Panc1 (cell line): ENCODE measurements at places on chromosomes 3 and 15. TPM values are rescaled to one million over a fixed set of nuclear protein-coding genes. Genes with fewer than 3 reads are reported as not detected.

DNA sequence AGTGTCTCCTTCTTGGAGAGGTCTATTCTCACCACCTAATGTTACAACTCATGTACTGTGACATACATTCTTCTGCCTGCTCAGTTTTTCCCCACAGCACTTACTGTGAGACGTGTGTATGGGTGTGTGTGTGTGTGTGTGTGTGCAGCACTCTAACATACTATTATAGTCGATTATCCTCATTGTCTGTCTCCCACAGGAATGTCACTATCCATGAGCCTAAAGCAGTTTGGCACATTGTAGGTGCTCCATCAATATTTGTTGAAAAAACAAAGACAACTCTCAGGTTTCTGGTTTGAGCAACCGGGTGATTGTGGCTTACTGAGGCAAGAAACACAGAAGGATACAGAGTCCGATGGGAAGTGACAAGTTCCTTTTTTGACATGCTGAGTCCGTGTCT lies 8.6 kb upstream of the ZNF148 start:
- no peaks in the 10 kb centered on the region for H3K4me1 ChIP-seq
- no peak overlapping the region for H3K4me3 ChIP-seq
- H3K27me3 ChIP-seq, result no peaks in the 10 kb centered on the region

DNA sequence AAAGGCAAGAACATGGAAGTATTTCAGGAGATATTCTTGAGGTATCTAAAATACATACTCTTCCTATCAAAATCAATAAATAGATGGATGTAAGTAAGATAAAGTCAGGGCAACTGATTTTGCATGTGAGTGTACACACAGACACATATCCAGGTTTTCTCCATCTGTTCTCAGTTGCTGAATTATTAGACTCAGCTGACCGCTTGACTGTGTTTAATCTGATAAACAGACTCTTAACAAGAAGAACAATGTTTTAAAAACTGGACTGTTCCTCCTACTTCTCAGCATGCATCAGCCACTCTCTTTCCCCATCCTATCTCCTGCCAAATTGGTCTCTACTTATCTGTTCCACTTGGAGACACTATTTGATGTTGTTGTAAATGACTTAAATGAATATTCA lies 73.5 kb downstream of the GOLGA8G start:
- H3K27me3 ChIP-seq, result no peaks in the 10 kb centered on the region
- H3K4me1 ChIP-seq, result no peaks in the 10 kb centered on the region
- no peak overlapping the region for H3K27ac ChIP-seq
- H3K4me3 ChIP-seq, result no peak overlapping the region

DNA sequence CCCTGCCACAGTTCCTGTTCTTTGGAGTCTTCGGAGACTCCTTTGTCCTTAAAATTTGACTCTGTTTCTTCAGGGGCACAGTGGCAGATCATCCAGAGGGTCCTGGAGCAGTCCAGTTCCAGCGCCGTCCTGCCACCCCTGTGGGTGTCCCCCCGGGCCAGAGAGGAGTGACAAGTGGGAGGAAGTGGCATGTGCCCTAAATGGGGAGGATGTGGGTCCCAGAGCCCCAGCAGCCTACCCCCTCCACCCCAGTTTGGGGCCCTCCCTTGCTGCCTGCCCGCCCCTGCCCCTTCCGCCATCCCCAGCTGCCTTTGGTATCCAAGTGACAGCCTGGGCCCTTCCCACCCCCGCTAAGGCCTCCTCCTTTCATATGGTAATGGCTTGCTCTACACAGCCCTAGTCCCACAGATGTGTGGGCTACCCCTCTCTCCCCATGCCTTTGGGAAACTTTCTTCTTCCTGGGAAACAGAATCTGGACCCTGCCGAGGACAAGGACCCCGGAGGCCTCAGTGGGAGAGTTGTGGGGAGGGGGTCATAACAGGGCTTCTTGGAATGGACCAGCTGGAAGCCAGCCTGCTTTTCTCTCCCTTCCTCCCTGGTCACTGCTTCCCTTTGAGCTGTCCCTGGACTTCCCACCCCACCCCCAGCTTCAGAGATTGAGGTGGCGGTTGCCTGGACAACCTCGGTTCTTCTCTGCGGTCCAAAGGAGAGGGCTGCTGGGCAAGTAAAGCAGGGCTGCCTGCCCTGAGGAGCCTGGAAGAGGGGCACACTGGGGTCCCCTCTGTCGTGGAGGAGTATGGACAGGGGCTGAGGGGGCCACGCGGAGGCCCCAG lies 43.2 kb downstream of the KLHL25 start:
- no peak overlapping the region for H3K27ac ChIP-seq
- peaks cover 4% of the 10 kb centered on the region; the same call in 1 of the 2 replicates for H3K4me1 ChIP-seq
- H3K4me3 ChIP-seq, result no peak overlapping the region
- no peaks in the 10 kb centered on the region for H3K27me3 ChIP-seq

DNA sequence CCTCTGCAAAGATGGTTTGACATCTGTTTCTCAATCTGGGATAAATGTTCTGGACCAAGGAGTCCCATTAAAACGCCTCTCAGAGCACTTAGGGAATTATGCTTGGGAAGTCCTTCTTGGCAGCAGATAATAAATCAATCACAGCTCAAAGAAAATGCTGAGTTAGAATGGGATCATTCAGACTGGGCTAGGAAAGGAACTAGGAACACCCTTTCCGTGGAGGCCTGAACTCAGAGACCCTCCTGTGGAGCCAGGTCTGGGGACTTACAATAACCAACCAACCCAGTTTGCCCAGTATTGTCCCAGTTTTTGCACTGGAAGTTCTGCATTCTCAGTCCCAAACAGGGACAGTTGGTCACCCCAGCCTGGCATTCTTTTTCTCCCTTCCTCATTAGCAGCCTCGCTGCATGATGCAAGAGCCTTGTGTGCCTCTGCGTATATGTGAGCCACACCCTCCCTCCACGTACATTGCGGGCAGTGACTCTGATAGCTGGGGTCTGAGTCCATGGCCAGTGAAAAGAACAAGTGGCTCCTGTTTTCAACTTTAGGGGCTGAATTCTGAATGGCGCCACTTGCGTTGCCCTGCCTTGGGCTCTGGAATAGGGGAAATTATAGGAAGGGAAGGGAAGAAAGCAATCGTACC lies 88.7 kb downstream of the SEMA5B start:
- no peaks in the 10 kb centered on the region for H3K4me1 ChIP-seq
- no peak overlapping the region for H3K4me3 ChIP-seq
- H3K27me3 ChIP-seq, result no peaks in the 10 kb centered on the region
- DNase-seq, result no peak

The HEMK1 gene
- total RNA-seq, result 12.1 TPM

The SIDT1 gene
- total RNA-seq, result not detected

The STAC gene
- 18.8 TPM for total RNA-seq
